Left colon (tissue), 2 donors: ENCODE measurements at places on chromosomes 2 and 18. TPM values are rescaled to one million over a fixed set of nuclear protein-coding genes. Genes with fewer than 3 reads are reported as not detected.

LYG2 gene
- not detected for total RNA-seq

ANKRD36 gene
- 23.2 TPM for total RNA-seq

DNA sequence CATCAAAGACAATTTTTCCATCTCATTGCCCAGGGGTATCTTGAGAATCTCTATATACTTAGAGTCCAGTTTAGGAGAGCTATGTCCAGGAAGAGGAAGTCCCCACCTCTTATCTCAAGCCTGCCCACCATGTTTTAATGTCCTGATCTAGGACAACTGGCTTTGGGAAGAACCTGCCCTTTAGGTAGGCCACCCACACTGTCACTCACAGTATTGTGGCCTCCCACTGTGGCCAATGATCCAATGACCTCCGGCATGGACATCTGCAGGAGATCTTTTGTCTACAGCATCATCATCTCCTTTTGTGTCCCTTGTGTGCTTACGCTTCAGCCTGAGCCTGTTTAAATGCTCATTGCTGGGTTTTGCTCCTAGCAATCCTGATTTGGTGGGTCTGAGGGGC is 77.4 kb downstream of the SLC4A3 start:
- DNase-seq = no peak

- no peak for DNase-seq
Measured at GRCh38 chr2:120731175-120731574, 4.5 kb upstream of the GLI2 start.

DNA sequence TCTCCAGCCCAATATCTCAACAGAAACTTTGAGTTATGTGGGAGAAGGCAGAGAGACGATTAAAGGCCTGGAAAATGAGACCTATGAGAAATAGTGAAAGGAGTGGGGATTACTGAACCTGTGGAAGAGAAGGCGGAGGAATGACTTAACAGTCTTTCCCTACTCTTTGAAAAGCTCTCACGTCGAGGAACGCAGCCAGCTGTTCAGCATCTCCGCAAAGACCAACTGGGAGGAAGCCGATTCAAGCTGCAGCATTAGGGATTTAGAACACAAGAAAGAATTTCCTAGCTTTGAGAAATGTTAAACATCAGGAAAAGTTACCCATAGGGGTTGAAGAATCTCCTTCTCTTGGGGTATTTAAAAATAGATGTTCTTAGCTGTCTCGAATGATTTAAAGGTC is 233.2 kb upstream of the PARD3B start:
- no peak for DNase-seq

- DNase-seq = no peak
Measured at GRCh38 chr2:83063511-83063910, 1395.6 kb downstream of the SUCLG1 start.

GRCh38 chr2:47031909-47032668 is 116.5 kb upstream of the MCFD2 start:
- no peak for DNase-seq

DNA sequence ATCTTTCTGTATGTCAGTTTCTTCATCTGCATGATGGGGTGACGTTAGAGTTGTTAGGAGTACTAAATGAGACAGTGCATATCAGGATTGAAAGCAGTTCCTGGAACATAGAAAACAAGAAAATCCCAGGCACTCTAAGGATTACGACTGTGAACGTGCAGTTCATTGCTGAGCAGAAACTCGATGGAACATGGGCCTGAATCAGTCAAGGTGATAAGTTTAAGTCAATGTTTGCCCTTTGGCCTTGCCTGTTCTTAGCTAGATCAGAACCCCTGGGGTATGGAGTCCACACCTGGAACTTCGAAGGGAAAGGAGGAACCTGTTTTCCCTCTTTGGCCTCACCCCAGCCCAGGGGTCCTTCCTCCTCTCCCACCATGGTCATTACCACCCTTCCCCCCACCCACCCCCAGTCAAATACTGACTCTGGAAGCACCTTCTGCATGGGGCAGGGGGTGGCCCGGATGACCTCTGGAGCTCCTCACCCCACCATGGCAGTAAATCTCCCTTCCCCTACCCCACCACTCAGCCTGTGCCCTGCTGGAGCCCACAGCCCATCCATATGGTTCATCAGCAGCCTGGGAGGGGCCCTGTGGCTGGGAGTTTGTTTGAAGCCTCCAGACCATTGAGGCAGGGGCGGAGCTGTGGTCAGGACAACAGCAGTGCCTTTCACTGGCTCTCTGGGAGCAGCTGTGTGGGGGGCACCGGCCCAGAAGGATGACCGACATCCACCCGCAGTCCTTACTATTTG is 164.1 kb downstream of the SMAD7 start:
- DNase-seq = no peak

DNA sequence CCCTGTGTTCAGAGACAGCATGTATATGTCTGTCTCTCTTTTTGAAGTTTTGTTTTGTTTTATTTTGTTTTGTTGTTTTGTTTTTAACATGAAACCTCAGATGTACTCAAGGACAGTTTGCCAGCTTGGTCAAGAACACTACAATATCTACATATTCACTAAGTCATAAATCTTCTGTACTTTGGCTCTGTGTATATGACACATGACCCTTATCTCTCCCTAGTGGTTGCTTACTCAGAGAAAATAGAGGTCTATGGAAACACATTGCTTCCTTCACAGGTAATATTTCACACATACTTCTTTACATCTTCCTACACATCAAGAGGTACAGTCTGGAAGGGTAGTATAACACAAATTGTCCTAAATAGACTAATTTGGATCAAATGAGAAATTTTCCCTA is 312.6 kb upstream of the VRK2 start:
- no peak for DNase-seq
